ENCODE measurements at places on chromosomes 13 and 19. TPM values are rescaled to one million over a fixed set of nuclear protein-coding genes. Genes with fewer than 3 reads are reported as not detected.

DNA sequence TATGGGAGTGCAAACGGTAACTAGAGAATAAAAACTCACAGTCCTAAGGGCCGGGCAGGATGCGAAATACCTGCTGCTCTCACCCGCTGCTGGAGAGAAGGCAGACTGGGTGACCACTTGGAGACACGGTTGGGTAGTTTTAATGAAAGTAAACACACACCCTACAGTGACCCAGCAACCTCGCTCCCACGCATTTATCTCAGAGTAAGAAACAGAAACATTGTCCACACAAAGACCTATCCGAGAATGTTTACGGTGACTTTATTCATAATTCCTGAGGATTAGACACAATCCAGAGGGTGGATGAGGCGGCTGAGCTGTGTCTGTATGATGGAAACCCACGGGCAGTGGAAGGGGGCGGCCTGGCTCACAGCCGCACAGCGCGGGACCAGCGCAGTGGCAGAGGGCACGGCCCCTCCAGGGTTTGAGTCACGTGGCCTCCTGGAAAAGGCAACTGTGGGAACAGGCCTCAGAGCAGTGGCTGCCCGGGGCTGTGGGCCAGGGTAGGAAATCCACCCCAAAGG is 73.5 kb upstream of the C13orf46 start:
- peaks cover 50% of the 10 kb centered on the region for H3K4me1 ChIP-seq
- H3K27me3 ChIP-seq = no peaks in the 10 kb centered on the region
- H3K4me3 ChIP-seq = no peak overlapping the region
- H3K36me3 ChIP-seq = peaks cover 56% of the 10 kb centered on the region
- H3K27ac ChIP-seq = peak overlapping the region; percentile 60
- no peak for DNase-seq

DNA sequence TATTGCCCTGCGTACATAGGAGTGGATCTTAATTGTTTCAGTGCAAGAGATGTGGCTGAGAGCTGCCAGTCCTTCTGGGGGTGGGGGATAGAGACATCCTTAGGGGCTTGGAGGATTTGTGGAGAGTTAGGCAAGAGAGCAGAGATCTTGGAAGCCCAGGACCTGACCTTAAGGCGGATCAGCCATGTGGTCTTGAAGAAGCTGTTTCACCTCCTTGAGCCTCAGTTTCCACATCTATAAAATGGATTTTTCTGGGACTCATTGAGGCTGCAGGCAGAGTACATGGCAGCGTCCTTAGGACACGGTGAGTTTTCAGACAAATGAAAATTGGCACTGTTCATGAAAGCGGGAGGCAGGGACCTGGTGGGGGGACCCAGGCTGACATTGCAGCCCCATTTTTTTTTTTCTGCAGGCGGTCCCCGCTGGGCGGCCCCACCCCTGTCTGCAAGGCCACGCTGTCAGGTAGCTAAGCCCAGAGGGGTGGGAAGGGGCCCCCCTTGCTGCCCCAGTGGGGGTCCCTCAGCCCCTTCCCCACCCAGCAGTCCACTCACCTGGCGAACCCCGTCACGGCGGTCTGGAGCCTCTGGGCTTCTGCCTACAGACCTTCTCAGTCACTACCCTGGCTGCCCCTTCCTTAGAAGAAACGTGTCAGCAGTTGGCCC is 30.0 kb downstream of the PDE4A start:
- H3K27me3 ChIP-seq = no peaks in the 10 kb centered on the region
- H3K36me3 ChIP-seq = no peaks in the 10 kb centered on the region
- H3K27ac ChIP-seq = no peak overlapping the region
- no peak overlapping the region for H3K4me3 ChIP-seq
- DNase-seq = no peak

DNA sequence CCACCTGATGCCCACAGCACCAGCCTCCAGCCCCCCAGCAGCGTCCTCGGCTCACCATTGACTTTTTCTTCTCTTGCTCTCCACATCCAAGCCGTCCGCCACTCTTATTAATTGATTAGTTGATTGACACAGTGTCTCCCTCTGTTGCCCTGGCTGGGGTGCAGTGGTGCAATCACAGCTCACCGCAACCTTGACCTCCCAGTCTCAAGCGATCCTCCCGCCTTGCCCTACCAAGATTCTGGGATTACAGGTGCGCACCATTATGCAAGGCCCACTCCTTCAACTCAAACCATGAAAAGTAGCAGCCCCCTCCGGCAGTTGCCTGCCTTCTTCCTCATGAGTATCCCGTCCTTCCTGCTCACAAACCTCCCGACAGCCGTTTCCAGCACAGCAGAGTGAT is 921 bp upstream of the TEX29 start:
- peaks cover 3% of the 10 kb centered on the region for H3K4me1 ChIP-seq
- H3K4me3 ChIP-seq = no peak overlapping the region
- no peak overlapping the region for H3K27ac ChIP-seq
- no peak for DNase-seq
- H3K36me3 ChIP-seq = no peaks in the 10 kb centered on the region

- H3K36me3 ChIP-seq = peaks cover 8% of the 10 kb centered on the region
- DNase-seq = no peak
- H3K4me3 ChIP-seq = no peak overlapping the region
- peaks cover 8% of the 10 kb centered on the region for H3K4me1 ChIP-seq
- peaks cover 28% of the 10 kb centered on the region for H3K27me3 ChIP-seq
- no peak overlapping the region for H3K27ac ChIP-seq
Observed at GRCh38 chr13:50380905-50381304, 365.7 kb downstream of the KCNRG start.

- H3K36me3 ChIP-seq = peaks cover 14% of the 10 kb centered on the region
- no peak for DNase-seq
- peaks cover 34% of the 10 kb centered on the region for H3K4me1 ChIP-seq
- H3K27me3 ChIP-seq = no peaks in the 10 kb centered on the region
- peak overlapping the region; percentile 85 for H3K4me3 ChIP-seq
Observed at GRCh38 chr13:40666933-40667621, 636 bp upstream of the FOXO1 start.

DNA sequence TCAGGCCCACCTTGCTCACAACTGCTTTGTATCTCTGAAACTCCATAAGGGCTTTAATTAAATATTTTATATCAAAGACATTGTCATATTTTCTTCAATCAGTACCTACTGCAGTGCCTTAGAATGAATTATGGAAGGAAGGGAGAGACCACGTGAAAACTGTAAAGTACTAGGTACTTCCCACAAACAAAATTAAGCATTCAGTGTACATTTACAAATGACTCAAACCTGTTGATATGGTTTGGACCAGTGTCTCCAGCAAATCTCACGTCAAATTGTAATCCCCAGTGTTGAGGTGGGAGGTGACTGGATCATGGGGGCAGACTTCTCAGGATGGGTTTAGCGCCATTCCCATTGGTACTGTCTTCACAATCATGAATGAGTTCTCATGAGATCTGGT is 23.2 kb downstream of the KCTD12 start:
- no peaks in the 10 kb centered on the region for H3K36me3 ChIP-seq
- H3K4me3 ChIP-seq = no peak overlapping the region
- H3K4me1 ChIP-seq = no peaks in the 10 kb centered on the region
- H3K27ac ChIP-seq = no peak overlapping the region
- DNase-seq = no peak

KBTBD7 gene
- total RNA-seq = 10.8 TPM

- H3K4me1 ChIP-seq = peaks cover 17% of the 10 kb centered on the region
- peaks cover 9% of the 10 kb centered on the region for H3K36me3 ChIP-seq
- peak overlapping the region; percentile 82 for H3K27ac ChIP-seq
- no peaks in the 10 kb centered on the region for H3K27me3 ChIP-seq
- DNase-seq = peak; percentile 84
Observed at GRCh38 chr19:47225746-47226425, 5.1 kb downstream of the BBC3 start.

OR10H1 gene
- not detected for total RNA-seq

- H3K4me3 ChIP-seq = no peak overlapping the region
- peaks cover 12% of the 10 kb centered on the region for H3K36me3 ChIP-seq
- H3K27ac ChIP-seq = no peak overlapping the region
- no peak for DNase-seq
- H3K27me3 ChIP-seq = no peaks in the 10 kb centered on the region
Observed at GRCh38 chr13:49784886-49785570, 7.5 kb downstream of the KPNA3 start.

GRCh38 chr13:60689076-60689475 is 292.1 kb downstream of the TDRD3 start:
- no peaks in the 10 kb centered on the region for H3K4me1 ChIP-seq
- H3K27me3 ChIP-seq = no peaks in the 10 kb centered on the region
- H3K27ac ChIP-seq = no peak overlapping the region

GRCh38 chr13:88656751-88657150 is 985.6 kb downstream of the SLITRK5 start:
- H3K36me3 ChIP-seq = peaks cover 3% of the 10 kb centered on the region
- no peaks in the 10 kb centered on the region for H3K27me3 ChIP-seq
- no peaks in the 10 kb centered on the region for H3K4me1 ChIP-seq
- no peak overlapping the region for H3K4me3 ChIP-seq
- H3K27ac ChIP-seq = no peak overlapping the region
- DNase-seq = no peak

- peaks cover 15% of the 10 kb centered on the region for H3K36me3 ChIP-seq
- peaks cover 5% of the 10 kb centered on the region for H3K4me1 ChIP-seq
- no peak overlapping the region for H3K27ac ChIP-seq
- peak; percentile 47 for DNase-seq
- H3K27me3 ChIP-seq = no peaks in the 10 kb centered on the region
- H3K4me3 ChIP-seq = no peak overlapping the region
Observed at GRCh38 chr19:6412447-6413091, 12.0 kb downstream of the KHSRP start.

DNA sequence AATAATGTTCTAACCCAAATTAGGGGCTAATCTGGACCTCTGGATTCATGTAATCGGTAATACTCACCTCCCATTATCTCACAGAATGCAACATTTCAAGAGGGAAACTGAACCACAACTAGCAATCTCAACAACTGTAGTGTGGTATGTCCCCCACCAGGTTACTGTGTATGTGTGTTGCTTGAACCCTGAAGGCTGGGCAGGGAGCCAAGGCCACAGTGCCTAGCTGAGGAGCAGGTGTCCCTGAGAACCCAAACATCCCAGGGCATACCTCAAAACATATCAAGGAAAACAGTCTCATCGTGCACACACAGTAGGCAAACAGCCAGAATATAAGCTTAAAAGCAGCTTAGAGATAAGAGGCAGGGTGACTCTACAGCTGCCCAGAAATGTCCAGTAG is 20.5 kb upstream of the NEK3 start:
- H3K36me3 ChIP-seq = peaks cover 29% of the 10 kb centered on the region
- peaks cover 4% of the 10 kb centered on the region for H3K4me1 ChIP-seq
- H3K27ac ChIP-seq = no peak overlapping the region
- H3K4me3 ChIP-seq = no peak overlapping the region
- H3K27me3 ChIP-seq = no peaks in the 10 kb centered on the region
- DNase-seq = no peak

ZNF229 gene
- total RNA-seq = 0.77 TPM

- H3K4me3 ChIP-seq = peak overlapping the region; percentile 83
- H3K27ac ChIP-seq = peak overlapping the region; percentile 84
- H3K4me1 ChIP-seq = peaks cover 39% of the 10 kb centered on the region
- H3K27me3 ChIP-seq = no peaks in the 10 kb centered on the region
- no peak for DNase-seq
- peaks cover 16% of the 10 kb centered on the region for H3K36me3 ChIP-seq
Observed at GRCh38 chr13:49584771-49585182, 581 bp downstream of the RCBTB1 start.

CYP4F8 gene
- total RNA-seq = not detected

DNA sequence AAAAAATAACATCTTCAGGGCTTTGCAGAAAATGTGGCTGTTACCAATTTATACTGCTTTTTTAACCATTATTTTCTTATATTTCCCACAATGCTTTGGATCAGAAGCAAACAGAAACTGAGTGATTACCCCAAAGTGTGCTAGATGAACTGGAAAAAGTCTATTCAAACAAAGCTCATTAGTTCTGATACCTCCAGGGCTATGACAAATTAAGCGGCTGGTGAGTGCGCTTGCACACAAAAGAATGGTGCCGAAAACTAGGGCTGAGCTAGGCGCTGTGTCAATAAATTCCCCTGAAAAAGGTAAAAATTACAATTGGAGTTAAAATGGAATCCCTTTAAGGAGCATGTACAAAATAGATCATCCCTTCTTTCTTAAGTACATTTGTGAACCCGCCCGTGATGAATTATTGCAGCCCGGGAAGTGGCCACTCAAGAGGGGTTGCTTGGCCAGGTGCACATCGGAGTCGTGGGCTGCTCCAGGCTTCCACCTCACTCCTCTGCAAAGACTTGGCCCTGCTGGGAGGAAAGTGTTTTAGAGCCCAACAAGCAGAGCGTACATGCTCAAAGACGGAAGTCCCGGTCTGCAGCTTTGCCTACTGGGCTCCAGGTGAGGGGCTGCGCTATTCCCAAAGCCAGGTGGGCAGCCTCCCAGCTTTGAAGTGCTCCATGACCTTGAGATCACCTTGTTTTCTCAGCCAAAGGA is 164.0 kb upstream of the ZNF507 start:
- H3K36me3 ChIP-seq = no peaks in the 10 kb centered on the region
- DNase-seq = no peak
- H3K27me3 ChIP-seq = no peaks in the 10 kb centered on the region
- H3K27ac ChIP-seq = no peak overlapping the region

DNA sequence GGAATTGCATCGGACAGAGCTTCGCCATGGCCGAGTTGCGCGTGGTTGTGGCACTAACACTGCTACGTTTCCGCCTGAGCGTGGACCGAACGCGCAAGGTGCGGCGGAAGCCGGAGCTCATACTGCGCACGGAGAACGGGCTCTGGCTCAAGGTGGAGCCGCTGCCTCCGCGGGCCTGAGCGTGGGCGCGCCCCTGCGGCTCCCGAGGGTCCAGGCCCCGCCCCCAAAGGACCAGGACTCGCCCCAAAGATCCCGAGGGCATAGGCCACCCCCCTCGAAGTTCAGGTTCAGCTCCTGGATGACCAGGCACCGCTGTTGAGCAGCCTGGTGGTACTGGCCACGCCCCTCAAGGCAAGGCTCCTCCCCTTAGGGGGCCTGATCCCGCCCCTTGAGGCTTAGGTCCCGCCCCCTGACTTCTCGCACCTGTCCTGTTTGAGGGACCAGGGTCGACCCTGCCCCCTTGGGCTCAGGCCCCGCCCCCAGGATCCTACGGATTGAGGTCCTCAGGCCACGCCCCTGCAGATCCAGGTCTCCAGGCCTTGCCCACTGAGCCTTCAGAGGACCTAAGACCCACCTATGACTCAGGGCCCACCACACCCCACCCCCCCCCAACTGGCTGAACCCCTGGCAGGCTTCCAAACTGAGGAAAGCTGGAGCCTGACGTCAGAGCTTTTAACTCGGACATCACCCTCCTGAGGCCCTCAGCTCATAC is 43.1 kb downstream of the CYP4F22 start:
- peak overlapping the region; percentile 76 for H3K27ac ChIP-seq
- no peaks in the 10 kb centered on the region for H3K36me3 ChIP-seq
- H3K27me3 ChIP-seq = no peaks in the 10 kb centered on the region
- peaks cover 35% of the 10 kb centered on the region for H3K4me1 ChIP-seq
- peak; percentile 59 for DNase-seq

DNA sequence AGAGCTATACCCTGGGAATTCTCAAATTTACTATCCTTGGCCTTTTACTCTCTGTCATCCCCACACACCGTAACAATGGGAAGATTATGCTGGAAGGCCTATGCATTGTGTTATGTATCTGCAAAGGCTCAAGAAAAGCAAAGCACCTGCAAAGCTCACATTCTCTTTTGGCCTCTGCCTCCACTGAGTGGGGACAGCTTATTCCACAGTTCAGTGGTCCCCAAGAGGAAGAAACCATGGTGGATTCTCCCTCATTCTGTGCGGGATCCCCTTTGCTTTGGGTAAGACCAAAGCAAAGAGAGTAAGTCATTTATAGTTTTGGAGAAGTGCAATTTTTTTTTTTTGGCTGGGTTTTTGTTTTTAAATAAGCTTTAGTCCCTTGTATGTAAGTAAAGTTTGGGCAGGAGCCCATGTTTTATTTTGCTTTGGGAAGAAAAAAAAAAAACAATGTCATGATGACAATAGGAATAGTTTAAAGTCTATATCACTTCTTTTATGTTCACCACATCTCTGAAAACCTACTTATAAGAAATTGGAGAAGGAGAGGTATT is 530.6 kb downstream of the FGF9 start:
- H3K36me3 ChIP-seq = no peaks in the 10 kb centered on the region
- no peak overlapping the region for H3K4me3 ChIP-seq
- H3K27me3 ChIP-seq = no peaks in the 10 kb centered on the region
- DNase-seq = no peak

Data from activated CD4-positive, alpha-beta T cell treated with anti-CD3 and anti-CD28 coated beads, Interleukin-2, amount 10 ng/mL, durations not matched to agents 7 days and 5 days (primary cell).